Mesothelial cell of epicardium (in vitro differentiated cells): ENCODE measurements at places on chromosomes 11 and 22. TPM values are rescaled to one million over a fixed set of nuclear protein-coding genes. Genes with fewer than 3 reads are reported as not detected.

DNA sequence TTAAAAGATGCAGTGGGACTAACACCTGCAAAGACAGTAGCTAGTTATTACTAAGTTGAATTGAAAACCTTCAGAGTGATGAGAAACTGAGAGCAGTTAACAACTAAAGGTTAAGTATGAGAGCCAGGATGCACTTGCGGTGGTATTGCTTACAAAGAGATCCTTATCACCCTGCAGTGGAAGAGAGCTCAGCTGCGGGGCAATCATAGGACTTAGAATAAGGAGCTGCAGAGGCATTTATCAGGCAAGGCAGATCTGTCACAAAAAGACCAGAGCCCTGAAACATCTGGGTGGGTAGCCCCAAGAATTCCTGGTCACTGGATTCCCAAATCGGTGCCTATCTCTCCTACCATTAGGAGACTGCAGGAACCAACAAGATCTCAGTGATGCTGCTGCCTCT lies 34.3 kb upstream of the CFAP300 start:
- no peak for DNase-seq

DNA sequence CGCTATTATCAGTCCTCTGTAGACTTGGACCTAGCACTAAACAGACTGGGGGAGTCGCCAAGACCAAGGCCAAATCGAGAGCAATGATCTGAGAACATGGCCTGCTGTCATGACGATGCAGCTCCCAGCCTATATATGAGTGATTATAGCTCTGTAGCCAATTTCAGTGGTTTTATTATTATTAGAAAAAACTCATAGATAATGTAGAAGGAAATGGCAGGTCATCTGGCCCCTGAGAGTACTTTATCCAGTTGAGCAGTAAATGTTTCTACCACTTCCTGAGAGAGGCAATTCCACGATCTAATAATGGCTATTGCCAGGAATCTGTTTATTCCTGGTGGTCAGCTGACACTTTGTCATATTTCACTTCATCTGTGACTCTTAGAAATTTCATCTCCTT lies 666.7 kb downstream of the OPCML start:
- no peak for DNase-seq

GRCh38 chr22:17303441-17303839 lies 65.8 kb upstream of the CECR2 start:
- no peak for DNase-seq

DNA sequence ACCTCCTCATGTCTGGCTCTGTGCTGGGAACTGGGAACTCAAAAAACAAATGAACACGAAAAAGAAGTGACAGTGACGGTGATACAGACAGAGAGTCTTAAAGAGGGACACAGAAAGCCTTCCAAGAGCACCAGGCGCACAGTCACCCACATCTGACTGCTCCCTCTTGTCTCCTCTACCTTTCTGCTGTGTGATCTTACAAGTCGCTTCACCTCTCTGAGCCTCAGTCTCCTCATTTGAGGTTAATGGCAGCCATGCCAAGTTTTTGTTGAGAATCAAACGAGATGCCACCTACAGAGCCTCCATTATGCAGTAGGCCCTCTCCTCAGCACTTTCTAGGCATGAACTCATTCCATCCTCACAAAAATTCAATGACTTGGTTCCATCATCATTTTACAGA lies 3.7 kb downstream of the LRRC32 start:
- DNase-seq = no peak

DNA sequence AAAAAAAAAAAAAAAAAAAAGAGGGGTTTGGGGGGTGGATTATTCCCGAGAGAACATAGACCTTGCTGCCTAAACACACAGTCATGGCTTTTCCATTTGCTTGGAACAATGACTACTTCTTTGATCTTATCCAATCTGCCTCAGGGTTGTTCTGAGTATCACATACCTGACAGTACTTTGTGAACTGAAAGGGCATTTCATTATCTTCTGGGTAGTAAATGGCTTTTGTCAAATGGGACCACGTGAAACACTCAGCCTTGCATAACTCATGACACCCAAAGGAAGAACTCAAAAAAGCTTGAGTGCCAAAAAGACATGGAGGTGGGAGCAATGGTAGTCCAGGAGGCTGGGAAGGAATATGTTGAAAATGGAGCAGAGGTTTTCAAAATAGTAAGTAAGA lies 123.2 kb upstream of the BID start:
- no peak for DNase-seq

DNA sequence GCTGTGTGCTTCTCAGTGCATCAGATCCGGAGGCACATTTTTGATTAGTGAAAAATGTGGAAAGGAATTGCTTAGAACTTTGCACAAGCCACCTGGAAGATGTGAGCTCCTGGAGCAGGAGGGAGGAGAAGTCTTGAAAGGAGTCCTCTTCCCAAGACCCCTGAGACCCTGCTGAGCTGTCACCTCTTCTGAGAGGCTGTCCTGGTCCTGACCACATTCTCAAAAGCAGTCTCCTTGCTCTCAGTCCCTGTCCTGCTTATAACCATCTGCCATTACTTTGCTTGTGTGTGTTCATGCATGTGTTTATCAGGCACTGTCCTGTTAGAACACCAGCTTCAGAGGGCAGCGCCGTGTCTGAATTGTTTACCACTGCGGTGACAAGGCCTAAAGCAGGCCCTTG lies 86.5 kb downstream of the BCR start:
- no peak for DNase-seq

DNA sequence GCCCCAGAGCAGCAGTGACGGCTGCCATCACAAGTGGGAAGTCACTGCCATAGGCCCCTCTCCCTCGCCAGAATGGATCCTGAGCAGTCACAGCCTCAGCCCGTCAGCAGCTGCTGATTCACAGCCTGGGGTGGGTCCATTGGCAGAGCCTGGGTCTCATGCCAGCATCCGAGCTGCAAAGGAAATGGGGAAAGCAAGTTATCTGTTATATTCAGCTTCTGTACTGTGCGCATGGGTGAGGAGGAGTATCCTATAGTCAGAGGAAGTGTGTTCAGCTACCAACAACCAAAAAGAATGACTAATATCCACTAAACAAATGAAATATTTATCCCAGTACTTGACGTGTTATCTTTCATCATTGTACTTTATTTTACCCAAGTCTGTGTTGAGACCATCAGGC lies 119.7 kb downstream of the RCN1 start:
- no peak for DNase-seq

DNA sequence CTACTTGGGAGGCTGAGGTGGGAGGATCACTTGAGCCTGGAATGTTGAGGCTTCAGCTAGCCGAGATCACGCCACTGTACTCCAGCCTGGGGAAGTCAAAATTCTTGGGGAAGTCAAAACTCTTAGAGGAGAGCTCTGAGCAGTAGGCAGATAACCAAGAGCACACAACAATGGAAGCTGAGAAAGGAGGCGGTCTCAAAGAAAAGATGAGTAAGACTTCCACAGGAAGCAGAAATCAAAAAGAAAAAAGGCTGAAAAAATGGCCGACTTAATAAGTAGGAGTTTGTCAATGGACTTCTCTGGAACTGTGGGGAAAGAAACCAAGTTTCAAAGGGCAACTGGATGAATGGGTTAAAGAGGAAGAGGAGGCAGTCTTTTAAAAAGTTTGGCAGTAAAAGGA lies 32.1 kb downstream of the RAB30 start:
- DNase-seq = no peak

- peak; percentile 78 for DNase-seq
These were observed 12.1 kb downstream of the YPEL4 start for GRCh38 chr11:57637626-57638004.

DNA sequence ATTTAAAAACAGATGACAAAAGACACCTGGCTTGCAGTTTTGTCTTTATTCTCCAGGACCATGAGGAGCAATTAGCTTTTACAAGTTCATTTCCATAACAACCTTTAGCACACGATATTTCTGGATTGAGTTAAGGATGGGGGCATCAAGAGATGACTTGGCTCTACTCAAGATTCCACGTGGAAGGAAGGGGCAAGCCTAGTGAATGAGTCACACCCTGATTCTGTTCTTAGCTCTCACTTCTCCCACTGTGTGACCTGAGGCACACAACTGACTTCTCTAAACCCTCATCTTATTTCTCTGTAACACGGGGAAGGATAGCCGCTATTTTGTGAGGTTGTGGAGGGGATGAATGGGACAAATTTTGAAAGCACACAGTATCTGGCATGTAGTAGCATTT lies 185.5 kb downstream of the KIRREL3 start:
- DNase-seq = no peak

GRCh38 chr11:17266781-17267180 lies 9.8 kb upstream of the NUCB2 start:
- no peak for DNase-seq

CCDC88B gene
- total RNA-seq = 10.1 to 12.0 TPM (median 11.5 TPM) in 3 replicates

OR5A1 gene
- not detected in 3 replicates for total RNA-seq

MPPED2 gene
- 163 to 179 TPM (median 166 TPM) in 3 replicates for total RNA-seq

FXYD2 gene
- 5.7 to 7.1 TPM (median 6.3 TPM) in 3 replicates for total RNA-seq

MOGAT2 gene
- not detected in 3 replicates for total RNA-seq

SCGB1A1 gene
- not detected in 3 replicates for total RNA-seq

CLDN5 gene
- total RNA-seq = not detected in 3 replicates

GTSE1 gene
- 15.3 to 18.7 TPM (median 16.7 TPM) in 3 replicates for total RNA-seq

MICAL3 gene
- 94.2 to 103 TPM (median 95.0 TPM) in 3 replicates for total RNA-seq
